ENCODE measurements at places on chromosomes 4 and X. TPM values are rescaled to one million over a fixed set of nuclear protein-coding genes. Genes with fewer than 3 reads are reported as not detected.

The NLGN4X gene
- 2.0 TPM for total RNA-seq

DNA sequence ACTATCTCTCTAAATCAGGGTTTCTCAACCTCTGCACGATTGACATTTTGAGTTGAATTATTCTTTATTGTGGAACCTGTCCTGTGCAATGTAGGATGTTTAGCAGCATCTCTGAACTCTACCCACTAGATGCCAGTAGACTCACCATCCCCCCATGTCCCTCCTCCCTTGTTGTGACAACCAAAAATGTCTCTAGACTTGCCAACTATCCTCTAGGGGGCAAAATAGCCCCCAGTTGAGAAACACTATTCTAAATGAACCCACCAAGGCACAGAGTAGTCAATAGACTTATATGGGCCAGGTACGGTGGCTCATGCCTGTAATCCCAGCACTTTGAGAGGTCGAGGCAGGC lies 49.1 kb upstream of the GAB1 start:
- no peak for DNase-seq

DNA sequence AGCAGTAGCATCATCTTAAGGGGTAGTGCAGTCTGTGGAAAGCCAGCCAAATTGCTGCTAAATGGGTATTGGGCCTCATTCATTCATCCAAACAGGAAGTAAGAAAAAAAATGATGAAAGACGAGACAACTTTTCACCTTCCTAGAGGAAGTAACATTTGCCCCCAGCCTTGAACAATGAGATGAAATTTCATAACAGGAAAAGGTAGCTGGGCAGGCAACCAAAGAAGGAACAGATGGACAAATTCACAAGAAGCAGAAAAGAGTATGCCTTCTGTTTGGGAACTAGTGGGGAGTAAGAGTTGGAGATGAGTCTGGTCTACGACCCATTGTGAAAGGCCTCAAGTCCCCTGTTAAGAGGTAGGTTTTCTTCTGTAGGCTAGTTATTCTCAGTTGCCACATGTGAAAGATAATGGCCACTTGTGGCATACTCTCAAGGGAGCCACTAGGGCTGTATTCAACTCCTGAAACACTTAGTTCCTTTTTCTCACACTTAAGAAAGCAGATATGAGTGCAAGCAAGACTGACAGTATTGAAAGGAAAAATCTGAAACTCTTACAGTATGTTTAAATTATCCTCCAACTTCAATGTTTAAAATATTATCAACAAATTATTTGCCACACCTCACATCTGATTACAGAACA lies 190.4 kb downstream of the AR start:
- DNase-seq, result no peak

The SYNPO2 gene
- 90.1 TPM for total RNA-seq

The LRP2BP gene
- 1.6 TPM for total RNA-seq

- DNase-seq, result no peak
Observed at GRCh38 chr4:94488670-94489069, 36.9 kb downstream of the PDLIM5 start.

The UNC5C gene
- 6.2 TPM for total RNA-seq

DNA sequence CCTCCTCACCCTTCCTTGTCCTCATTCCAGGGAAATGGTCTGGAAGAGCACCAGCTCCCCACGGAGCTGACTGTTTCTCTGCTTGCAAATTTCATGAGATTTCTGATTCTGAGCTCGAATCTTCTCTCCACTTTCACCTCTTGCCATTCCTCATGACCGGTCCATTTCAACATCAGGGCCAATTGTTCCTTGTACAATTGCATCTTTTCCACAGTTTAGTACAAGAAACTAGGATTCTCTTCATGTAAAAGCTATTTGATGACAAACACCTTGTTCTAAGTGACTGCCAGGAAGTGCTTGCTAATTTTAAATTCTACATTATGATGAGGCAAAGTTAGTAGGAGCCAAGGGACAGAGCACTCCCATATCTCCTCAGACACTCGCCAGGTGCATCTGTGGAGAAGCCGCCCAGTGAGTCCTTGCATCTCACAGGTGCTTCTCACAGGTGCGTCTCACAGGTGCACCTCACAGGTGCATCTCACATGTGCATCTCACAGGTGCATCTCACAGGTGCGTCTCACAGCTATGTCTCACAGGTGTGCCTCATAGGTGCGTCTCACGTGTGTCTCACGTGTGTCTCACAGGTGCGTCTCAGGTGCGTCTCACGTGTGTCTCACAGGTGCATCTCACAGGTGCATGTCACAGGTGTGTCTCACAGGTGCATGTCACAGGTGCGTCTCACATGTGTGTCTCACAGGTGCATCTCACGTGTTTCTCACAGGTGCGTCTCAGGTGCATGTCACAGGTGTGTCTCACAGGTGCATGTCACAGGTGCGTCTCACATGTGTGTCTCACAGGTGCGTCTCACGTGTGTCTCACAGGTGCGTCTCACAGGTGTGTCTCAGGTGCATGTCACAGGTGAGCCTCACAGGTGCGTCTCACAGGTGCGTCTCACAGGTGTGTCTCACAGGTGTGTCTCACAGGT lies 3.0 kb upstream of the PDE6B start:
- DNase-seq, result peak; percentile 7

- no peak for DNase-seq
Observed at GRCh38 chrX:39398963-39399261, 597.7 kb downstream of the MID1IP1 start.

The L1CAM gene
- 1.8 TPM for total RNA-seq

The UGT2B10 gene
- total RNA-seq, result not detected

GRCh38 chrX:9327086-9327746 lies 137.6 kb upstream of the TBL1X start:
- DNase-seq, result no peak

- no peak for DNase-seq
Observed at GRCh38 chr4:18524667-18525066, 503.1 kb upstream of the LCORL start.

GRCh38 chrX:21657318-21658151 lies 595 bp downstream of the KLHL34 start:
- no peak for DNase-seq

GRCh38 chrX:24169211-24169610 lies 19.7 kb downstream of the ZFX start:
- no peak for DNase-seq

GRCh38 chr4:187232196-187232595 lies 508.5 kb upstream of the FAT1 start:
- DNase-seq, result no peak

GRCh38 chrX:39149761-39150160 lies 348.5 kb downstream of the MID1IP1 start:
- DNase-seq, result peak; percentile 34

The FSTL5 gene
- not detected for total RNA-seq

- no peak for DNase-seq
Observed at GRCh38 chr4:89434364-89434988, 126.9 kb upstream of the GPRIN3 start.

The RHOXF2 gene
- total RNA-seq, result not detected

DNA sequence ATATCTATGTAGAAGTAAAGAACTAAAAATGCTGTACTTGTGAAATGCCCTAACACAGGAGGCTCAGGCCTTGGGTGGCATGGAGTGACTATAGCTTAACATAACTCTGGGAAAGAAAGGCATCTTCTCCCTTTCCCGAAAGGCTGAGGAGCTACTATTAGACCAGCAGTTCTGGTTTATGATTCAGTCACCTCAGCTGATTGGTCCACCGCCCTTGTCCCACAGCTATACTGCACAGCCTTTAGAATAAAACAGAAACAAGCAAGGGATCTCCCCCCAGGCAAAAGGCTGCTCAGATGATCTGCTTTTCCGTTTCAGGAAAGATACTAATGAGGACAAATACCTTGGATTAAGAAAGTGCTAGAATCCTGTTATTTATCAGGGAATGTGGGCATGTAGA lies 171.3 kb downstream of the SNCA start:
- DNase-seq, result no peak

DNA sequence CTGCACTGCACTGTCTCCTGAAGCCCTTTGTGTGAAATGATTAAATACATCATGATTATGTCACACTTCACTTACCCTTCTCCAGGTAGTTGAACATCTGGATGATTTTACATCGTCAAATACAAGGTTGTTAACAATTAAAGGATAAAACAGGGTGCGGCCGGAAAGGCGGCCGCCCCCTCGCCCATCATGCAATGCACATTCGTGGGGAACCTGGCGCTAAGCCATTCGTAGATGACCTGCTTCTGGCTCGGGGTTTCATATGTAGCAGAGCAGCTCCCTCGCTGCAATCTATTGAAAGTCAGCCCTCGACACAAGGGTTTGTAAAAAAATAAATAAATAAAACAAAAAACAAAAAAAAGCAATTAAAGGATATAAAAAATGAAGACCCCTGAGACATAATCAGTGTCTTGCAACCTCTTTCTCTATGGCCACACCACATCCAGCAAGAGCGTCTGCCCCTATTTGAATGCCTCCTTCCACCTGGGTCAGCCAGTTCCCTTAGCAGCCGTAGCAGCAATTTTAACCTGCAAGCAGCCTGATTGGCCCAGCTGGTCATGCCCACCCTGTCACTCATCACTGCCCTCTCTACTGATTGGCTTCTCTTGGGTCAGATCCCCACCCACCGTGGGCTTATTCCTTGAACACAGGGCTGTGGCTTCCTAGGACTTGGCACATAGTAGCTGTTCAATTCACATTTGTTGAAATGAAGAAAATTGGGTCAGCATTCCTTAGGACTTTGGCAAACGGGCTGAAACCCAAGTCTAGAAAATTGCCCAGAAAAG lies 147.8 kb upstream of the PSAPL1 start:
- no peak for DNase-seq

- DNase-seq, result peak; percentile 37
Observed at GRCh38 chr4:150280081-150280895, 202.0 kb downstream of the DCLK2 start.

DNA sequence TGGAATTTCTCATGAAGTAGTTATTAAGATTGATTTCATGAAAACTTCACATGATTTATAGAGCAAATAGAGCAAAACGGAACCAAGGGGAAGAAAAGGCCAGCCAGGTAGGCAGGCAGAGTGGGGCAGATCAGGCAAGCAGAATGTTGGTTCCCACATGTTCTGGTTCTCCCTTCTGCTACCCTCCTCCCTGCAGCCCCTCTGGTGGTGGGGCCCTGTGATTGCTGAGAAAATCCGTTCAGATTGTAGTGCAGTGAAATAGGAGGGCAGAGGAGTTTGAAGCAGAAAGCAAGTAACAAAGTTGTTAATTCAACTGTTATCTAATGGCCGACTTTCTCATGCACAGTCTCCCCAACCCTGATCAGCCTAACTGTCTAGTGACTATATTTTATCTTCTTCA lies 185.3 kb downstream of the MID1IP1 start:
- no peak for DNase-seq

The MAGEC1 gene
- total RNA-seq, result not detected

DNA sequence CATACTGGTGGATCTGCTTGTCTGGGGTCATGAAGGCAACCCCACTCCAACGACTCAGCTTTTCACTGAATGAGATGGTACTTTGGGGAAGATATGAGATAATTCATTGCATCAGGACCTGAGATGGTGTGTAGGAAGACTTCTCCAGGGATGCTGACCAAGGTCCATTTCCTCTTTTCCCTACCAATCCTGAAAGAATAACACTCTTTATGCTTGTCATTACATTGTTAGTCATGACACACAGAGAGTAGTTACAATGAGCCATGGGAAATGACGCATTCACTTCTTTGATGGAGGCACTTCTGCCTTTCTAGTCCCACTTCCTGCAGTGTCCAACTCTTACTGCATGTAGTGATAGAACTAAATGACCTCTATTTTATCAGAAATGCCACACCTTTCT lies 58.6 kb downstream of the AREG start:
- no peak for DNase-seq

GRCh38 chrX:107729558-107730297 lies 45.9 kb downstream of the TSC22D3 start:
- DNase-seq, result no peak

DNA sequence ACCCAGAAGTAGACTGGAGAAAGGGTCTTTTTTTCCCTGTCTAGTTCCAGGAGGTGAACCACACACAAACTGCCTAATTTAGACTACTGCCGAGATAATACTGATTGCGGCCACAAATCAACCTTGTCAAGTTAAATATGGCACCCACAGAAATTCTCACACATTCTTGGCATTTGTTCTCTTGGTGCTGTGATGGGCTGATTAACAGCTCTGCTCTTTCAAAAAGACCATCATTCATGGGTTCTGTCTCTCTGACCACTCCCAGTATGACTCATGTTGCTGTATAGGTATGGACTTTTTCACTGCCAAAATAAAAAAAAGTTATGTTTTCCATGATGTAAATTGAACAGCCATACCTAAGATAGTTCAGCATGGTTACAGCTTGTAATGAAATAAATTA lies 1003.5 kb upstream of the LCORL start:
- no peak for DNase-seq

- DNase-seq, result no peak
Observed at GRCh38 chr4:174627473-174627872, 105.2 kb upstream of the HPGD start.

The IGSF1 gene
- 7.5 TPM for total RNA-seq

DNA sequence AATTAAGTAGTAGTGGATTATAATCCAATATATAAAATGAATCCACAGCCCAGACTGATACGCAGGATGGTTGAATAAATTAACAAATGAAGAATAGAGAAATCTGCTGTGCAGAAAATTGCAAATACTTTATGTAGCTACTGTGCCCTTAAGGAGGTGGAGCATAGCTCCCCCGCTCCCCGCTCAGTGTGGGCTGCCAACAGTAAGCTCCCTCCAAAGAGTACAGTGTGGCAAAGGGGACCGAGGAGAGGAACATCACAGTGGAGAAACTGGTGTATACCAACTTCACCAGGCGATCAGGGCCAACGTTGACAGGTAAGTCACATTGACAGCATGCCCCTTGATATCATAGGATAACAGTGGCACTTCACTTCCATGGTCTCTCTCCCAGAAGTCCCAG lies 57.9 kb upstream of the CLDN34 start:
- no peak for DNase-seq

- DNase-seq, result no peak
Observed at GRCh38 chrX:151398346-151398745, 1.3 kb downstream of the VMA21 start.

DNA sequence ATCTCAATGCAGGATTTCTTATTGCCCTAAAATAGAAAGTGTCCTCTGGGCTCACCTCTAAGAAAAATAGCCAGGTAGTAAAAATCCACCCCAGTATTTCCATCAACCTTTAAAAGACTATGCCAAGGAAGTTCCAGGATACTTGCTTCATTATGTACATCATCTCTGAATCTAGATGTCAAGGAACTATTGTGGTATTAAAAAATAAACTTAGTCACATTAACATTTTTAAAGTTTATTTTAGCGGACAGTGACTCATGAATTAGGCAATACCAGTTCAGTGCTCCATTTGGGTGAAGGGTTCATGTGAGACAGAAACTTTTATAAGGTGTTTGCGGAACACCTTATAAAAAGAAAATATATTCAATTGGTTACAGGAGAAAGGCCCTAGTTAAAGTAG lies 209.2 kb downstream of the ADAM29 start:
- DNase-seq, result no peak

Data from breast epithelium (tissue), 4 donors.